Endodermal cell (in vitro differentiated cells): ENCODE measurements at places on chromosomes 3 and 15.

GRCh38 chr3:114076711-114077110 lies 20.2 kb downstream of the QTRT2 start:
- DNase-seq: no peak

- no peak for DNase-seq
Observed at GRCh38 chr3:54549607-54550220, 378.1 kb downstream of the LRTM1 start.

- DNase-seq: peak; percentile 53
Observed at GRCh38 chr3:197516517-197516889, 39.3 kb downstream of the BDH1 start.

- no peak for DNase-seq
Observed at GRCh38 chr3:110567029-110567428, 504.6 kb upstream of the NECTIN3 start.
